ENCODE measurements at places on chromosomes 1 and 21. TPM values are rescaled to one million over a fixed set of nuclear protein-coding genes. Genes with fewer than 3 reads are reported as not detected.
A peak's percentile ranks its signal among the peaks of the same experiment; 100 is the strongest.

S100A16 gene
- total RNA-seq = 110 TPM

- H3K4me3 ChIP-seq = no peak overlapping the region
- no peaks in the 10 kb centered on the region for H3K36me3 ChIP-seq
- no peak overlapping the region for H3K27ac ChIP-seq
- no peak for DNase-seq
- no peaks in the 10 kb centered on the region for H3K27me3 ChIP-seq
These were observed 6.1 kb upstream of the KHDRBS1 start for GRCh38 chr1:32007591-32007940.

- no peak overlapping the region for H3K27ac ChIP-seq
- H3K36me3 ChIP-seq = no peaks in the 10 kb centered on the region
- peaks cover 10% of the 10 kb centered on the region for H3K4me1 ChIP-seq
- peak; percentile 35 for DNase-seq
- no peak overlapping the region for H3K4me3 ChIP-seq
These were observed 16.7 kb upstream of the WASF2 start for GRCh38 chr1:27506703-27507102.

DNA sequence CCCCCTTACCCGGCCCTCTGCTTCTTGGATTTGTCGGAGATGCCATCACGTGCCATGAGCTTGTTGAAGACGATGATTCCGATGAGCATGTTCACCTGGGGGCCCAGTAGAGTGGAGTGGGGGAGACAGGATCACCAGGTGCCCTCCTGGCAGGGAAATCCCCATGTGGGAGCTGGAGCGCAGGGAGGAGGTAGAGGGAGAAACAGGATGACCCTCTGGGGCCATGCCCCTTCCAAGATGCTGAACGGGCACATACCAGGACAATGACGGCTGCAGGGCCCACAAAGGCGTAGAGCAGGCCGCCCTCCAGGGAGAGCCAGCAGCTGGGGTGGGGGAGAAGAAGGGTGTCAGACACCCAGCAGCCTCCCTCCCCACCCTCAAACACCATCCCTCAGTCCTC lies 28.6 kb downstream of the ADGRB2 start:
- no peak overlapping the region for H3K27ac ChIP-seq
- H3K4me3 ChIP-seq = no peak overlapping the region
- no peaks in the 10 kb centered on the region for H3K4me1 ChIP-seq
- DNase-seq = no peak
